ENCODE measurements at places on chromosomes 6 and 20.

DNA sequence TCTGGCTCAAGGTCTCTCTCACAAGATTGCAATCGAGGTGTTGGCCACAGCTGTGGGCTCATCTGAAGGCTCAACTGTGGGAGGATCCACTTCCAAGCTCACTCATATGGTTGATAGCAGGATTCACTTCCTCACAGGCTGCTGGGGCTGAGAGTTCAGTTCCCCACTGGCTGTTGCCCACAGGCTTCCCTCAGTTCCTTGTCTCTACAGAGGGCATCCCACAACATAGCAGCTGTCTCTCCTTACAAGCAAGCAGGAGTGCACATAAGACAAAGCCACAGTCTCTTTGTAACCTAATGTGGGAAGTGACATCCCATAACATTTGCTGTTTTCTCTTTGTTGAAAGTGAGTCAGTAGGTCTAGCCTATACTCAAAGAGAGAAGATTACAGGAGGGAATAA is 14.0 kb downstream of the SPATS1 start:
- DNase-seq: no peak

DNA sequence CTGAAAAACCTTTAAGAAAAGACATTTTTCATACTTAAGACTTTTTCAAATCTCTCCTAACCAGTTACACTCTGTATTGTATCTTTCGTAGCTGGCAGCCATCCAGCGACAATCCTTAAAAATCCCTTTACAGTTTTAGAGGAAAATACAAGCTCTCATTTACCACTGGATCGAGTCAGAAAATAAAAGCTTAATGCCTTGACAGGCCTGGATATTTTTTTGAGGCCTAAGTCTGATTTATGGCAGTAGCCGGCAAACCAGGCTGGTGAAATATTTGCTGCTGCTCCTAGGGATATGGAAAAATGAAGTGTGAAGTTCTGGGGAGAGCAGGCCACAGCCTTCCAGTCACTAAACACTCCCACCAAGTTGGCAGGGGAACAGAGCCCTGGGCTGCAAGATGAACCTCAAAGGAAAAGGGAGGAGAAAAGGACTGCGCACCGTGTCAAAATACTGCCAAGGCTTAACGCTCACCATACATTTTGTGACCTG is 213.0 kb upstream of the SUPT3H start:
- peak; percentile 55 for DNase-seq

DNA sequence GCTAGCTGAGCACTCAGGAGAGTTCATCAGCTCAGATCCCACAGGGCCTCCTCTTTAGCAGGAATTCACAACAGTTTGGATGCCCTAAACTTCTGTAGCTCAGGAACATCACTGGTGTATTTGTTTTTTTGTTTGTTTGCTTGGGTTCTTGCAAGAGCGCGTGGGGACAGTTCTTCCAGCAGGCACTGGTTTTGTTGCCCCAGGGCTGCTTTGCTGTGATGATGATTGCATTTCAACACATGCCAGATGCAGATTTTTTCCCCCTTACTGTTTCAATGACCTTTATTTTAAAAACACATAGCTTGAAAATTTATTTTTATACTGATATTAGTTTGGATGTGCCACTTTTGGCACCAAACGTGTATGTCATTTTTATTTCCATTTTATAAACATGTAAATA is 77.1 kb downstream of the DHX35 start:
- no peak for DNase-seq

- no peak for DNase-seq
These were observed 4.1 kb downstream of the SLC22A7 start for GRCh38 chr6:43302126-43302525.

DNA sequence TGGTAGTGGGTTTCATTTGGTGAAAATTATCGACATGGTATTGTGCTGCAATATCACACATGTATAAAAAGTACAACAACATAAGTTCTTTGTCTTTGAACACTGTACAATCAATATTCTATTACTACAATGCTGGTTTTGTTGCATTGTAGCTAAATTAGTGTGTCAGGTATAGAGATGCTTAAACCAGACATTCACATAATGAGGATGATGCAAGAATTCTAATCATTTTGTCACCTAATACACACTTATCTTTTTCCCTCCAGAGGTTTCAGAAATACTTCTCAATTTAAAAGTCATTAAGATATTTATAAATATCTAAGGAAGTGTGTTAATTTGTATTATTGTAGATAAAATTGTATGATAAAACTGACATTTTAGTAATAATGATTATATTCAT is 174.8 kb upstream of the MAN1A1 start:
- DNase-seq: no peak

DNA sequence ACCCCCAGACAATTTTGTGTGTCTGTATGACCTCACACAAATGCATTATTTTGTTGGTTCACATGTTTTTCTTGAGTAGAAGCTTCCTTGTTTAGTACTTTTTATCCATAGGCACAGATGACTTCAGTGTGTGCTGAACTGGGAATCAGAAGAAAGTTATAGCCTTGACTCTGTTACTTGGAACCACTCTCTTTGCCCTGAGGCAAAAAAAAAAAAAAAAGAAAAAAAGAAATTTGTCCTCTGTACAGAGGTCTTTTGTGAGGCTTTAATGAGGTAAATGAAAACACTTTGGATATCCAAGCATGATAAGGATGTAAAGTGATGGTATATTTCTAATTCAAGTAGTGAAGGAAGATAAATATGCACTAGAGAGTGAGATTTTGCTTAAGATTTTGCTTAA is 51.9 kb downstream of the TRMT11 start:
- DNase-seq: no peak

GRCh38 chr6:146341493-146342230 is 202.0 kb upstream of the RAB32 start:
- no peak for DNase-seq

DNA sequence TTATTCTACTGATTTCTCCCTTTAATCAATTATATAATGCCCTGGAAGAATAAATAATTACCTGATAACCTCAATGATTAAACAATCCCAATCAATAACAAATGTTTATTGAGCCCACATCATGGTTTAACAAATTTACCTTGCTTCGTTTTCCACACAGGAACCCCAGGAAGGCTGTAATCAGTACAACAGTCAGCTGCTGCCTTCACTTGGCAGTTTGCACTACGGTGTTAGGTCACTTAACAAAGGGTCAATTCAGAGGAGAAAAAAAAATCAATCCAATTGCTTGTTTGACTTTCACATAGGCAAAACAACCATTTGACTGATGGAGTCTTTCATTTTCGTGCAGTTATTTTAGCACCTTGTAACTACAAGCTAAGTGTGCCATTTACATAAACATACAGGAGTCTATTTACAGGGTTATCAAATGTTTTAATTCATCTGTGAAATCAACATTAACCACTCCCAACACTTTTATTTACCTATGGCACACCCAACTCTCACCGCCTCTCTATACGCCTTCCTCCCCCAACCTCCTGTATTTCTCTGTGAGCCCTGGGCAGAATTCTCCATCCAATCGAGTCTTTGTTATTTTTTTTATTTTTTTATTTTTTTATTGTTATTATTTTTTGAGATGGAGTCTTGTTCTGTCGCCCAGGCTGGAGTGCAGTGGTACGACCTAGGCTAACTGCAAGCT is 140.4 kb upstream of the TAB2 start:
- DNase-seq: no peak

- no peak for DNase-seq
These were observed 52.9 kb downstream of the FAM83B start for GRCh38 chr6:54899442-54899841.

GRCh38 chr6:91786474-91787184 is 1199.8 kb upstream of the MAP3K7 start:
- no peak for DNase-seq

GRCh38 chr6:148395583-148396101 is 53.0 kb downstream of the SASH1 start:
- no peak for DNase-seq
